ENCODE measurements at places on chromosomes 3 and 15.

DNA sequence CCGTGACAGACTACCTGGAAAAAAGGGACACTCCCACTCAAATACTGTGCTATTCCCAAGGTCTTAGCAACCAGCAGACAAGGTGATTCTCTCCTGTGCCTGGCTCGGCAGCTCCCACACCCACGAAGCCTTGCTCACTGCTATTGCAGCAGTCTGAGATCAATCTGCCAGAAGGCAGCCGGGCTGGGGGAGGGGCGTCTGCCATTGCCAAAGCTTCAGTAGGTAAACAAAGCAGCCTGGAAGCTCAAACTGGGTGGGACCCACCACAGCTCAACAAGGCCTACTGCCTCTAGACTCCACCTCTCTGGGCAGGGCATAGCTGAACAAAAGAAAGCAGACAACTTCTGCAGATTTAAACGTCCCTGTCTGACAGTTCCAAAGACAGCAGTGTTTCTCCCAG is 128.4 kb upstream of the SETMAR start:
- DNase-seq = no peak

GRCh38 chr15:35540885-35541284 is 5.1 kb downstream of the DPH6 start:
- no peak for DNase-seq

DNA sequence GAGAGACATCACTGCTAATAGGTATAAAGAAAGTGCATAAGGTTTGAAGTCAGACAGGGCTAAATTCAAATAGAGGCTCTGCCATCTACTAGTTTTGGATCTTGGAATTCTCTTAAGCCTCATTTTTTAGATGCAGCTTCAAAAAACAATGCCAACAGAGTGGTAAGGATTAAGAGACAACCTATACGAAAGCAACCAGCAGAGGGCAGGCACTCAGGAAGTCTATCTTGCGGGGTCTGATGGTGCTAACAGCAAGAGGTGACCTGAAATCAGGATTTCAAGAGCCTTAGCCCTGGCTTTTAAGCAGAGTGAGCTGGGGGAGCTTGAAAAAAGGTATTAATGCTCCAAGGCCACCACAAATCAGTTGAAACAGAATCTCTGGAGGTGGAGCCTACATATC is 40.7 kb downstream of the LDHAL6B start:
- DNase-seq = peak; percentile 83

- peak; percentile 76 for DNase-seq
Measured at GRCh38 chr15:88225461-88225860, 31.1 kb downstream of the NTRK3 start.

All from hematopoietic multipotent progenitor cell treated with erythropoietin and hydrocortisone succinate and interleukin-3 and kit ligand, for 6 days (in vitro differentiated cells).